AG20443 (cell line): ENCODE measurements at places on chromosomes 5 and 9.

- DNase-seq, result no peak
These were observed 96.9 kb upstream of the FSTL4 start for GRCh38 chr5:133709209-133709725.

DNA sequence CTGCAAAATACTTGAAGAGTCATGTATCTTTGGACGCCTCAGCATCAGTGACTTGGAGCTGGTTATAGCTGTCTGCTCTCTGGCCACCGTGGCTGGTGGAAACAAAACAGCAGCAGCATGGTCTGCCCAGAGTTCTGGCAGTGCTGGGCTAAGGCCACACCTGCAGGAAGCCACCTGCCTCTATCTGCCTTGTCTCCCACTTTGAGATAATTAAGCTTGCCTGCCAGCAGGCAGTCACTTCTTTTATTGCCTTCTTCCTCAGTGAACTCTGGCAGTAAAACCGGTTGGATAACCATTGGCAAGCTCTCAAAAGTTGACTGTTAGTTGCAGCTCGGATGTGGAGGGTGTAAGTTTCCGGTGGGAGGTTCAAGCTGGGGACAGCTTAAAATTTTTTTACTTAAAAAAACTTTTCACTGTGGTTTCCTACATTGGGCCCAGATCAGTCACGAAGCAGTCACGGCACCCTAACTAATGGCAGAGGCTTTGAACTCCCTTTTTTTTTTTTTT is 4.9 kb downstream of the SMIM3 start:
- DNase-seq, result peak; percentile 85

- DNase-seq, result no peak
These were observed 320.9 kb downstream of the NTRK2 start for GRCh38 chr9:84990416-84990815.

DNA sequence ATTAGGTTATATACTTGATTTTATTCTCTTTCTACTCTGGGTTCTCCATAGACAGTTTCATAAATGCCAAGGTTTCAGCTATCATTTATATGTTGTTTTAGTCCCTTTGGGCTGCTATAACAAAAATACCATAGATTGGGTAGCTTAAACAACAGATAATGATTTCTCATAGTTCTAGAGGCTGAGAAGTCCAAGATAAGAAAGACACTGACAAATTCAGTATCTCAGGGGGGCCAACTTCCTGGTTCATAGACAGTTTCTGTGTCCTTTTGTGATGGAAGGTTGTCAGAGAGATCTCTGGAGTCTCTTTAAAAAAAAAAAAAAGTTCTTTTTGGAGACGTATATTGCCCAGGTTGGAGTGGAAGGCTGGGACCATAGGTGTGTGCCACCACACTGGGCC is 113.3 kb downstream of the SCAMP1 start:
- no peak for DNase-seq

DNA sequence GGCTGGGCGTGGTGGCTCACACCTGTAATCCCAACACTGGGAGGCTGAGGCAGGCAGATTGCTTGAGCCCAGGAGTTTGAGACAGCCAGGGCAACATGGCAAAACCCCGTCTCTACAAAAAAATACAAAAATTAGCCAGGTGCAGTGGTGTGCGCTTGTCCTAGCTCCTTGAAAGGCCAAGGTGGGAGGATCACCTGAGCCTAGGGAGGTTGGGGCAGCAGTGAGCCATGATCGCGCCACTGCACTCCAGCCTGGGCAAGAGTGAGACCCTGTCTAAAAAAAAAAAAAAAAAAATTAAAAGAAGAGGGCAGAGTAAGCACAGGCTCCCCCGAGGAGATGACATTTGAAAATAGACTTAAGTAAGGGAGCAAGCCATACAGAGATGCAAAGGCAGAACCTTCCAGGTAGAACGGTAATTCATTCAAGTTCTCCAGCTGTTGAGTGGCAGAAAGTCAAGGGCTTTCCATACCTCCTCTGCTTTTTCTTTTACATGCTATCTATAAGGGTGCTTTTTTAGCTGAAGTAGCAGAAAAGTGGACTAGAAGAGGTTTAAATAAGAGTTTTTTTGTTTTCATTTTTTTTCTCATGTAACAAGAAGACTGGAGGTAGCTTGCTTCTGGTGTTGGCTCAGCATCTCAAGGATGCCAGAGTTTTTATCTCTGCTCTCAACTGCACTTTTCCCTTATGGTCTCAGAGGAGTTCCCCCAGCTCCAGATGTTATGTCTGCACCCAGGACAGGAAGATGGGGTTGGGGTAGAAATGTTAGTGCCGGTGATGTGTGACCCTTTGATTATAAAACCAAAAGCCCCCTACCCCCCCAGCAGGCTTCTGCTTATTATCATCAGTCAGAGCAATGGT is 40.8 kb downstream of the ERGIC1 start:
- DNase-seq, result no peak

DNA sequence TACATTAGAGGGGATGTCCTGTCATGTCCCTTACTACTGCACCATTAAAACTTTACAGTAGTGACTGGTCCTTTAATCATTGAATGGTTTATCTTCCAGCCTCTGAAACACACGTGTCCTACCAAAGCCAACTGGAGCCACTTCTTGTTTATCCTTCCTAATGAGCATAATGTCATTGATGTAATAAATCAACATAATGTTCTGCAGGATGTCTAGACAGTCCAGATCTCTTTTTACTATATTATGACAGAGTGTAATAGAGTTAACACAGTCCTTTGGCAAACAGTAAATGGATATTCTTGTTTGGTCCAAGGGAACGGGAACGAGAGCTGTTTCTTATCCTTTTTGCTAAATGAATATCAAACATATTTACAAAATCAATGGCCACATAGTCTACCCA is 88.1 kb upstream of the PTPRD start:
- no peak for DNase-seq

- DNase-seq, result peak; percentile 12
These were observed 68.8 kb upstream of the NTRK2 start for GRCh38 chr9:84600739-84601138.

- no peak for DNase-seq
These were observed 250.2 kb upstream of the GAS1 start for GRCh38 chr9:87197349-87198130.

DNA sequence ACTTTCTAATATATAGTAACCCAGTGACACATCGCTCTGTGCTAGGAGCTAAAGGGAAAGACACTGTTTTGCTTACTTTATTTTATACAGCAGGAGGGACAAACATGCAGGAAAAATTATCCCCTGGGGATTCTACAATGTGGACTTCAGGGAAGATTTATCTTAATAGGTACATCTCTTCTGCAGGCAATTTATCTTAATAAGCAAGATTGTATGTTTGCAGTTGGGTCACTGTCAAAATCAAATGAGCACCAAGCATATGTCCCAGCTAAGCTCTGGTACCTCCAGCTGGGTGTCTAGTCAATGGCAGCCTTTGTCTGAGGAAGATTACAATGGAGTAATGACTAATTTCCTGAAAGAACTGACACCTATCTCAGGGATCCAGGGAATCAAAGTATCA is 309.9 kb upstream of the PANK3 start:
- DNase-seq, result no peak

GRCh38 chr9:78311886-78312524 is 15.1 kb downstream of the PSAT1 start:
- no peak for DNase-seq

GRCh38 chr9:33676746-33677505 is 118.4 kb upstream of the PRSS3 start:
- peak; percentile 22 for DNase-seq

DNA sequence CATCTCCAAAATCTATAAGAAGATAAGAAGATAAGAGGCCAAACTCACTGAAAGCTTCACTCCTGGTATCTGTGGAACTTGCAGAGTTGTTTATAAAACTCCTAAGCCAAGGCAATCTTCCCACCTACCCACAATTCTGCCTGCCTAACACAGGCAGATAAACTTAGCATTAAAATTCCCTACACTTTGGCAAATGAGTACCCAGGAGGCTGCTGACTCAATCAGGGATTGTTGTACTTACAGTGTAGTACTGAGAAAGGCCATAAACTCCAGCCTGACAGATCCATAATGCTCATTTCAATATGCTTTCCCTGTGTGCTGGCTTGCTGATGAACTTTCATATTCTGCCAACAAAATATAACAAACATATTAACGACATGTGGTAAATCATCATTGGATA is 725.2 kb downstream of the BRINP1 start:
- DNase-seq, result no peak

GRCh38 chr5:169875091-169875728 is 105.1 kb downstream of the INSYN2B start:
- peak; percentile 86 for DNase-seq

- no peak for DNase-seq
These were observed 505.1 kb downstream of the TLR4 start for GRCh38 chr9:118209343-118209742.

- DNase-seq, result no peak
These were observed 35.7 kb downstream of the INVS start for GRCh38 chr9:100134731-100135130.

- peak; percentile 67 for DNase-seq
These were observed 416.3 kb downstream of the NR2F1-AS1 start for GRCh38 chr5:93164690-93165089.

DNA sequence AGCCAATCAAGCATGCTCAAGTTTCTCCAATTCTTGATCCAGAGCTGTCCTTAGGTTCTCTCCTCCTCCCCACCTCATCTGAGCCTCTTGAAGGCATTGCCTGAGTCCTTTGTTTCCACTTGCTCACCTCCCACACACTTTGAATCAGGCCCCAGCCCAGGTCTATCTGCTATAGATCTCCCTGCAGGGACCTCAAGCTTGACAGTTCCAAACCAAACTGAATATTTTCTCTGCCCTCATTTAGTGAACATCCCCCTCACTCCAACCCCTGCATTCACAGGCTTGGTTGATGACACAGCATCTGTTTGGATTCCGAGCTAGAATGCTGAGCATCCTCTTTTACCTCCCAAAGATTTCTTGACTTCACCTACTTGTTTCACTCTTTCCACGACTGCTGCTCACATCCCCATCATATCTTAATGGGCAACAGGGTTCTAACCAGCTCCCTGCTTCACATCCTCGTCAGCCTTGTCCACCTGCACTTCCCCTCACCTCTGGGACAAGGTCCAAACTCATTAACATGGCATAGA is 474.5 kb downstream of the ZSWIM6 start:
- DNase-seq, result no peak

DNA sequence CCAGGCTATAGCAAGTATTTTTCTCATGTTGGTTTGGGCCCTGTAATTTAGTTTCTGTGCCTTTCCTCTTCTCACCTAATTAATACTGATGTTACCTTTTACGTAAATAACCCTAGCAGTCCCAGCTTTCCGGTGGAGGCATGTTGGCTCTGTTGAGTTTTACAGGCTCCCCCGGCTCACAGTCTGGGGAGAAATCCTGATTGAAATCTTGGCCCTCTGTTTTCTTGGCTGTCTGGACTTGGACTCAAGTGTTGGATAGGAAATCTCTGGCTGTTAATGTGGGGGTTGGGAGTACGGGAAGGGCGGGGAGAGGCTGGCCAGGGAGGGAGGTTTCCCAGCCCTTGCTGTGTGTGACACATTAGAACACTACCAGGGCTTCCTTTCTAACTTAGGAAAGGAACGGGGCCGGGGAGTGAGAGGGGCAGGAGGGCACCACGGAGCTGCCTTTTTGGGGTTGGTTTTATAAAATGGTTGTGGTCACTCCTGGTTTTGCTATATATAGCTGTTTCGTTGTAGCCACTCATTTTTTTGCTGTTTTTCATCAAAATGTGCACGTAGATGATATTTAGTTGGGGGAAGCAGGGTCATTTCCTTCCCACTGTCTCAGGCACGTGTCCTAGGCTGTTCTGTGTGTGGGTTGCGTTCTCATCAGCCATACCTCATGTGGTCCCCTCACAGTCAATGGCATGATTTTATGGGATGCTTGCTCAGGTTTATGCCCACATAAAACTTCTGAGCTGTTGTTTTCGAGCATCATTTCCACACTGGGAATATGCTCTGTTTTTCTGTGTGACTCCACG is 11.0 kb downstream of the TRIO start:
- DNase-seq, result peak; percentile 77

GRCh38 chr5:133950821-133951612 is 17.4 kb downstream of the C5orf15 start:
- DNase-seq, result no peak

DNA sequence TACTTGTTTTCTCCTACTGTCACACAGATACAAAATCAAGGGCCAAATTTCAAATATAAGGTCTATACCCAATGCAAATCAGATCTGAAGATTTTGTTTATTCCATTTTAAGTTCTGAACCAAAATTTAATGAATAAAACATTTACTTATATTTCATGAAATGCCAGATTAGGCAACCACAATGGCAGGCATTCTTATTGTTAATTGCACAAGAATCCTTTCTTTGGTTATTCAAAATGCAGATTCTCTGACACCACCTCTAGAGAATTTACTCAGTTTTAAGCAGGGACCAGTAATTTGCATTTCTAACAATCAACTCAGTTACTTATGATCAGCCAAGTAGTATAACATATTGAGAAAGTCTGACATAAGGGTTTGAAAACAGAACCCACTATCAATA is 972.4 kb upstream of the ACO1 start:
- DNase-seq, result no peak

GRCh38 chr5:107388141-107388861 is 282.4 kb downstream of the EFNA5 start:
- DNase-seq, result peak; percentile 65

GRCh38 chr5:159071382-159071781 is 28.3 kb downstream of the EBF1 start:
- no peak for DNase-seq

GRCh38 chr9:137797206-137798120 is 80.1 kb upstream of the CACNA1B start:
- DNase-seq, result no peak

DNA sequence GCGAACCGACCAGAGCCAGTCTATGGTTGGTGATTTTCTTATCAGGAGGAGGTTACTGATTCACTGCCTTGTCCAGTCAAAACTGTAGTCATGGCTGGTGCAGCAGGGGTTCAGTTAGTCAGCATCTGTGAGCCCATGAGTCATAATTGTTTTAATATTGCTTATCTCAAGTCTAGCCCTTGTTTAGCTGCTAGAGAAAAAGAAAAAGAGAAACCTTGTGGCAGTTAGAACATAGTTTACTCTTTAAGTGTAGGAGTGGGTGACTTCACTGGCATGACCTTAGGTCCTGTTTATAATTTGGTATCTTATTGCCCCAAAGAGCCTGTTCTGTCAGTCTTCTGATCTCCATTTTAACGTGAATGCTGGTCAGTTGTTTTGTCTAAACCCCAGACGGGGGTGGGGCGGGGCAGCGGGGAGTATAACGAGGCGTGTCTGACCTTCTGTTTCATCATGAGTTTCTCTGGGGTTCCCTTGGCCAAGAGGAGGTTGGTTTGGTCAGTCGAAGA is 76.9 kb upstream of the NFIL3 start:
- DNase-seq, result peak; percentile 75

GRCh38 chr5:29822521-29822920 is 1371.0 kb upstream of the CDH6 start:
- no peak for DNase-seq

GRCh38 chr9:84620338-84620737 is 49.2 kb upstream of the NTRK2 start:
- DNase-seq, result no peak

GRCh38 chr5:39209924-39210323 is 9.4 kb downstream of the FYB1 start:
- no peak for DNase-seq
